Left kidney (tissue), 8 donors: ENCODE measurements at places on chromosomes 3 and 15. TPM values are rescaled to one million over a fixed set of nuclear protein-coding genes. Genes with fewer than 3 reads are reported as not detected.

RYR3 gene
- 16.9 TPM for polyA plus RNA-seq

GRCh38 chr3:126540342-126540849, 16.4 kb downstream of the CHST13 start:
- DNase-seq: no peak

DNA sequence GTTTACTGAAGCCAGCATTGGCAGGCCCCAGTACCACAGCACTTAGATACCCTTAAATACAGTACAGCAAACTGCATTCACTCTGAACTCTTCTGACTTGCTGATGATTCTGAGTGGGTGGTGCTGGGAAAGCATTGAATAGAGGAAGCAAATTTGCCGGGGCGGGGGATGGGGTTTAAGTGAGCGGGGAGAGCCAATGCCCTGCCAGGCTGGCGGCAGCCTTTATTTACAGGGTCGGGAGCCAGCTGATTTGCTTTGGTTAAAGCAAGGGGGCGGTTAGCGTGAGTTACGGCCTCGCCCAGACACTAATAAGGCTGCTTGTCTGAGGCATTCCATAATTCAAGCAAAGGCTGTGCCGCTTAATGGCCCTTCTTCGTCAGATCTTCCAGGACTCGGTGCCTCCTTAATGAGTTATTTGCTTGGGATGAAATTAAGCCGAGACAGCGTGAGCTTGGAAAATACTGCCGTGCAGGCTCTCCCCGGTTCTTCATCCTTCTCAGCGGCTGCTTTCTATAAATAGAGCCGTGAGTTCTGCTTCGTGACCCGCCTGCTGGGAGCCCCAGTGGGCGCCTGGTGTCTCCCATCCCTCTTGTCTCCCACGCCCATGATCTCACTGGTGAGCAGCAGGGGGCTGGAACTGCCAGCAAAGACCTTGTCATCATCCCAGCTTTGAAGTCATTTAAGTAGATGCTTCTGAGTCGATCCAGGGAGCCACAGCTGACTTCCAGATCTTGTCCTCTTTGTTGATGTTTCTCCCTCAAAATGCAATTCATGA, 25.8 kb downstream of the SPSB4 start:
- DNase-seq: peak; percentile 84

ZNF385D gene
- 17.4 TPM for polyA plus RNA-seq

GRCh38 chr3:37824090-37824953, 37.4 kb upstream of the CTDSPL start:
- no peak for DNase-seq

CAND2 gene
- polyA plus RNA-seq: 7.5 TPM

GRCh38 chr3:185960522-185961288, 22.9 kb upstream of the TRA2B start:
- no peak for DNase-seq
